ENCODE measurements at places on chromosomes 5 and 9.
A peak's percentile ranks its signal among the peaks of the same experiment; 100 is the strongest.

- DNase-seq: no peak
Measured at GRCh38 chr5:172101547-172102217, 86.3 kb downstream of the STK10 start.

DNA sequence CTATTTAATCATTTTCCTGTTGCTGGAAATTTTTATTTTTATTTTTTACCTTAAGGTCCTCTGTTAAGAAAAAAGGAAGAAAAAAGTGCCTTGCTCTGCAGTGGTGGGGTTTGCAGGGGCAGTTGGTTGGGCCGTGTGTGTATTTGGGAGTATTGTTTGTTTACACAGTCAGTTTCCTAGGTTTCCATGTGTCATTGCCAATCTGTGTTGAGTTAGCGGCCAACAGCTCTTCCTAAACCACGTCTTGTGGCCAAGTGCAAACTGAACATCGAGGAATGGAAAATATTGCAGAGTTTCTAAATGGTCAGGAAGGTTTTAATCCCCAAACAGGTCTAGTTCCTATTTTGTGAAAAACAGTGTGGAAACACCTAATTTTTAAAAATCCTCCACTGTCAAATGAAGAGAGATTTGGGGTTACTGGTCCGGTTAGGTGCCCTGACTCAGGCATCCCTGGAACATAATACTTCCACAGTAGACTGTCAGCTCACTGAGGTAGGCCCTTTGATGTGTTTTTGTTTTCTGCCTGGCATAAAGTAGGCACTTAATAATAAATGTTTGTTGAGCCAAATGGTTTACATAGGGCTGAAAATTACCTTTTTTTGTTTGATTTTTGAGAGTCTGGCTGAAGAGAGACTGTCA, 37.0 kb downstream of the MAMDC2 start:
- DNase-seq: peak; percentile 98

DNA sequence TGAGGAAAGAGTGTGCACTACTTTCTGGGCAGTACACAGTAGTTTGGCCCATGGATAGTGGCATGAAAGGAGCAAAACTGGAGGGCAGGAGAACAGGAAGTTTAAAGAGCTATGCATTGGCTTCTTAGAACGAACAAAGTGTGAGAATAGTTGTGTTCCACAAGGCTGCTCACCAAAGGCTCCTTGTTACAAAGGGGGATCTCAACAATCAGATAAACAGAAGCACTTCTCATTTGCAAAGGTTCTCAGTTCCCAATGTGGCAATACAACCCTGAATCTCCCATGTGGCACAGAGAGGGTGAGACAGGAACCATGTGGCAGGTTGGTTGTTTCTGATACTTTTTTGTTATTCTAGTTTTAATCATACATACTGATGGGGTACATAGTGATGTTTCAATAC, 158.4 kb downstream of the CARTPT start:
- no peak for DNase-seq

DNA sequence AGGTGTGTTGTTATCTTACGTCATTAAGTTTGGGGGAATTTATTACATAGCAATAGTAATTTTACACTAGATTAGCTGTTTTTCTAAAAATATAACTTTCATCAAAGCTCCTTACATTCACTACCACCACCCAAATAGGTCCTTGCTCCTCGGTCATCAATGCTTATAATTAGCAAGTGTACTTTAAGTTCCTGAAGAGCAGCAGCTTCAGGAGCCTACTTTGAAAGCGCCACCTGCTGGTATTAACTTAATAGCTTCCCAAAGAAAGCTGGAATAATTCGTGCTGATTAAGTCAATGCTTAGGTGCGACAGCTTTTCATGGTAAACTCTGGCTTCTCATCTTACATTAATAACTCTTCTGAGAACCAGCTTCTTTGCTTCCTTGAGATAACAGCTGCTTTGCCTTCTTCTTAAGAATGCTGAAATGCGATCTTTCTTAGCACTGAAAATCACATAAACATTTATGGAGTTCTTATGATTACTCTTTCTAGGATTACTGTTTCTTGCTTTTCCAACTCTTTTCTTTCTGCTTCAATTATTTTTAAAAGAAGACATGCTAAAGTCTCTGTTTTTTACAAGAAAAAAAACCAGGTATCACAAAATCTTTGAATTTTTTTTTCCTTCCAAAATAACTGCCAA, 10.0 kb upstream of the C5 start:
- DNase-seq: peak; percentile 83

GRCh38 chr9:87871425-87872078, 11.1 kb upstream of the SPATA31E1 start:
- DNase-seq: no peak
